ENCODE measurements at places on chromosomes 12 and 14.

DNA sequence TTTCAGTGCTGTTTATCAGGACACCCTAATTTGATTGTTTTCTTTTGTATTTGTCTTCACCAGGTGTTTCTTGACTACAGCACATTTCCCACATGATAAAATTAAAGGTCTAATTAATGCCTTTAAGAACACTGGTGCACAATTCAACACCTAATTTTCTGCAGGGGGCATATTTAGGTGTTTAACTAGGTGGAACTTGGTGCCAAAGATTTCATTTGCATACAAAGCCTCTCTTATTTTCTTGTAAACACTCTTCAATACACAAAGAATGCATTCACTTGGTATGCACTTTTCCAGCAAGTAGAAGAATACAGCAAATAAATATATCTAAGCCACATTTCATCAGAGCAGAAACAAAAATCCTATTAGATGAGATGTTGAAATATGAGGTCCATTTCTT is 646.2 kb upstream of the FOXG1 start:
- H3K27me3 ChIP-seq: no peaks in the 10 kb centered on the region
- H3K36me3 ChIP-seq: no peaks in the 10 kb centered on the region
- no peak overlapping the region for H3K4me3 ChIP-seq
- H3K4me1 ChIP-seq: no peaks in the 10 kb centered on the region
- DNase-seq: no peak

- no peak for DNase-seq
- H3K4me3 ChIP-seq: no peak overlapping the region
- no peaks in the 10 kb centered on the region for H3K36me3 ChIP-seq
- no peaks in the 10 kb centered on the region for H3K27me3 ChIP-seq
Measured at GRCh38 chr12:66497008-66497897, 181.6 kb downstream of the GRIP1 start.

GRCh38 chr12:130703733-130704375 is 12.2 kb downstream of the RIMBP2 start:
- no peak for DNase-seq
- H3K36me3 ChIP-seq: no peaks in the 10 kb centered on the region
- no peaks in the 10 kb centered on the region for H3K27me3 ChIP-seq

GRCh38 chr12:51183816-51184215 is 10.9 kb upstream of the TFCP2 start:
- no peak overlapping the region for H3K4me3 ChIP-seq
- H3K36me3 ChIP-seq: no peaks in the 10 kb centered on the region
- no peaks in the 10 kb centered on the region for H3K27me3 ChIP-seq
- DNase-seq: no peak
- H3K27ac ChIP-seq: no peak overlapping the region
- H3K4me1 ChIP-seq: no peaks in the 10 kb centered on the region

- peaks cover 1% of the 10 kb centered on the region for H3K4me1 ChIP-seq
- no peak for DNase-seq
- H3K27ac ChIP-seq: no peak overlapping the region
- H3K27me3 ChIP-seq: no peaks in the 10 kb centered on the region
- H3K36me3 ChIP-seq: no peaks in the 10 kb centered on the region
Measured at GRCh38 chr14:104378698-104379113, 200.9 kb upstream of the C14orf180 start.

GRCh38 chr12:119964929-119965328 is 24.1 kb upstream of the BICDL1 start:
- no peak overlapping the region for H3K4me3 ChIP-seq
- H3K4me1 ChIP-seq: no peaks in the 10 kb centered on the region
- no peak overlapping the region for H3K27ac ChIP-seq
- H3K27me3 ChIP-seq: no peaks in the 10 kb centered on the region
- no peak for DNase-seq
- no peaks in the 10 kb centered on the region for H3K36me3 ChIP-seq

DNA sequence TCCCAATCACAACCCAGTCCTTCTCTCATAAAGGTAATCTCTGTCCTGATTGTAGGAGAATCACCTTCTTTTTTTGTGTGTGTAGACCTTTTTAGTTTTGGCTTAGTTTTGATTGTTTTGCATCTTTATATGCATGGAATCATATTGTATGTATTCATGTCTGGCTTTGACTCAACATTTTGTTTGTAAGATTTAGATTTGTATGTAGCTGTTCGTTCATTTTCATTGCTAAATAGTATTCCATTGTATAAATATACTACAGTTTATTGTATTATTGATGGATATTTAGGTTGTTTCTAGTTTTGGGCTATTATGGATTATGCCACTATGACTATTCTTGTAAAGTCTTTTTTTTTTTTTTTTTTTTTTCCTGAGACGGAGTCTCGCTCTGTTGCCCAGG is 10.5 kb downstream of the ERC1 start:
- no peak overlapping the region for H3K4me3 ChIP-seq
- H3K27ac ChIP-seq: no peak overlapping the region
- no peak for DNase-seq
- H3K36me3 ChIP-seq: no peaks in the 10 kb centered on the region
- H3K4me1 ChIP-seq: peaks cover 11% of the 10 kb centered on the region
- no peaks in the 10 kb centered on the region for H3K27me3 ChIP-seq

DNA sequence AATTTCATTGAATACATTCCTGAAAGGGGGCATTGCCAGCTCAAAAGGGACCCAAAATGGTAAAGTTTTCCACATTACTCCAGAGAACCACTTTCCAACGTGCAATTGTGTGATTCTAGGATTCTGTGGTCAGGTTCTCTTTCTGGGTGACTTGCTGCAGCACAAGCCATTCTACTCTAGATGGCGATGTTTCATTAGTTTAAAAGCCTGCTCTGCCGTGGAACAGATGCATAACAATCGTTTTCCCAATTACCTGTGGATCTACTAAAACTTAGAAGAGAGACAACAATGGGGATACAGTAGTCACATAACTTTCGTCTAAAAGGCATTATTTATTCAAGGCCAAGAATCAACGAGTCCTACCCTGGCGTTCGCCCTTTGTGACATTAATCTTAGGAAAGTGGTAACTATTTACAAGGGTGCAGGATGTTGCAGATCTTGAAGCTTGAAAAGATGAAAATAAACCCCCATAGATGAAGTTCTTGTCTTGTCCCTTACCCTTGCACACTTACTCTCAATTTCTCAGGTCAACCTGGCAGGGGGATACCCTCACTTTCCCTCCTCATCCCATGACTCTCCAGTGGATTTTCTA is 400.9 kb downstream of the SNAPC1 start:
- H3K27ac ChIP-seq: no peak overlapping the region
- no peaks in the 10 kb centered on the region for H3K4me1 ChIP-seq
- DNase-seq: no peak
- no peaks in the 10 kb centered on the region for H3K27me3 ChIP-seq
- no peak overlapping the region for H3K4me3 ChIP-seq

DNA sequence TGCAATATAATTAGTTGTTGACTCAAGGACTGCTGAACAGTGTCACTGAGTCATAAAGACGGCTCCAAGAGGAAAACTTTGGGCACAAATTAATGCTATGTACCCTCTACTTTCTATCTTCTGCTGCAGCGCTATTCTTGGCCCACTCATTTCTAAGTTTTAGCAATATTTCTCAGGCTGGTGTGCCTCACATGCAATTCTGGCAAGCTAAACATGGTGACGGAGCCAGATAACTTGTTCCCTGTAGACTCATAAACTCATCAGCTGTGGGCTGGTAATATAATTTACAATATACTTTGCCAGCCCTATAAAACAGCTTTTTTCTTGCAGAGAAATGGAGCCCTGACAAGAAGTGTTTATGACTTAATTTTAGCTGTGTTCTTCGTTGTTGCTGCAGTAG is 615.1 kb downstream of the NRXN3 start:
- H3K36me3 ChIP-seq: no peaks in the 10 kb centered on the region
- H3K27ac ChIP-seq: no peak overlapping the region
- DNase-seq: no peak

DNA sequence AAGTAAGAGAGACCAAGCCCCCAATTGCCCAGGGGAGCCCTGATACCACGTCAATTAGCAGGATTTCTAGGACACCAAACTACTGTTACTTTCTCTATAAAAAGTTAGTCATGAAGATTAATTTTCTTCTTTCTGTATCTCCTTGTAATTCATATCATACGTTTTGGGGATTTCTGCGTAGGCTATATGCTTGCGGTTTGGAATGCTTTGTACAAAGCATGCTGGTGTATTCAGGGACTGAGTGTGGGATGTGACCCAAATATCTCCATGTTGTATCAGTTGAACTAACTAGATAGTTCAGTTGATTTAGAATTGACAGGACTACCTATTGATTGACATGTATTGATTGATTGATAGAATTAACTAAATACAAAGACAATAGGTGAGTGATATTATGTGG is 7.7 kb downstream of the GPR33 start:
- H3K27ac ChIP-seq: no peak overlapping the region
- H3K36me3 ChIP-seq: no peaks in the 10 kb centered on the region
- H3K4me1 ChIP-seq: no peaks in the 10 kb centered on the region
- no peaks in the 10 kb centered on the region for H3K27me3 ChIP-seq
- DNase-seq: no peak
- no peak overlapping the region for H3K4me3 ChIP-seq

DNA sequence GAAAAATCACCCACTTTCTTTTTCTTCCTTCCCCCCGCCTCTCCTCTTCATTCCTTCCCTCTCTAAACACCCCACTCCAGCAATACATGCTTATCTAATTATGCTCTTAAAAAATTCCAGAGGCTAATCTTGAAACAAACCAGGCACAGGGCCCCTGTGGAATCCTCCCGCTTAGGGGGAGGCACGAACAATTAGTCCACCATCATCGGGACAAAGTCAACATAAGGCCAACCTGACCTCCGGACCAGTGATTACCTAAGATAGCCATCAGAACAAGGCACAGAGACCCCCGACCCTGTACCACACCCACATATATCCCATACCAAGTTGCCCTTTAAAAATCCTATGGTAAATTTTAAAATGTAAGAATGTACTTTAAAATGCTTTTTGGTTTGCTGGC is 47.1 kb downstream of the KIF21A start:
- H3K4me3 ChIP-seq: no peak overlapping the region
- no peaks in the 10 kb centered on the region for H3K4me1 ChIP-seq
- H3K27ac ChIP-seq: no peak overlapping the region
- no peak for DNase-seq

DNA sequence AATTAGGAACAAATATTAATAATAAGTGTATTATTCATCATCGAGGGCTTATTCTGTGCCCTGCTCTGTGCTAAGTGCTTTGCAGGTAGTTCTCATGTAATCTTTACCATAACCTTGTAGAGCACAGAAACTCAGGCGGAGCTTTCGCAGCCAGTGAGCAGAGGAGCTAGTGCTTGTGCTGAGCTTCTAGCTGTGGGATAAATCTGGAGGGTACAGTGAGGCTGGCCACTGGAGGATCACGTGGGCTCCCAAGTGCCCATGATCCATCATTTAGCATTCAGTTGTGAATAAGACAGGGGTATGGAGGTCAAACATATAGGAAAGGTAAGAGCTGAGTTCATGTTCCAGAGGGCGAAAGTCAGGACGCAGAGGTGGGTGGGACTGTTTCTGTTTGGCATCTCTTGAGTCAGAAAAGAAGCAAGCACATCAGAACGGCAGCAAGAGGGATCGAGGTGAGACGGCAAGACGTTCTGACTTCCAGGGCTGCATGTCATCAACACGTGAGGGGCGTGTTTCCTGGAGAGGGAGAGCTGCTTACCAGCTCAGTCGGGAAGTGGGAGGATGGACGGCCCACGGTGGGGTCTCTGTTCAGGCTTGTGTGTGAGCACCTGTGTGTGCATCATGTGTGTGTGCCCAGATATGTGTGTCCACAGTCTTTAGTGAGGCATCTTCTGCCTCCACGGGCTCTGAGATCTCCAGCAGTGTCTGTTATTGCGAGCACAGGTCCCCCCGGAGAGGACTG is 16.8 kb upstream of the KRT80 start:
- no peaks in the 10 kb centered on the region for H3K27me3 ChIP-seq
- no peak overlapping the region for H3K27ac ChIP-seq
- H3K4me3 ChIP-seq: no peak overlapping the region
- peaks cover 5% of the 10 kb centered on the region for H3K4me1 ChIP-seq
- DNase-seq: no peak
- H3K36me3 ChIP-seq: no peaks in the 10 kb centered on the region

DNA sequence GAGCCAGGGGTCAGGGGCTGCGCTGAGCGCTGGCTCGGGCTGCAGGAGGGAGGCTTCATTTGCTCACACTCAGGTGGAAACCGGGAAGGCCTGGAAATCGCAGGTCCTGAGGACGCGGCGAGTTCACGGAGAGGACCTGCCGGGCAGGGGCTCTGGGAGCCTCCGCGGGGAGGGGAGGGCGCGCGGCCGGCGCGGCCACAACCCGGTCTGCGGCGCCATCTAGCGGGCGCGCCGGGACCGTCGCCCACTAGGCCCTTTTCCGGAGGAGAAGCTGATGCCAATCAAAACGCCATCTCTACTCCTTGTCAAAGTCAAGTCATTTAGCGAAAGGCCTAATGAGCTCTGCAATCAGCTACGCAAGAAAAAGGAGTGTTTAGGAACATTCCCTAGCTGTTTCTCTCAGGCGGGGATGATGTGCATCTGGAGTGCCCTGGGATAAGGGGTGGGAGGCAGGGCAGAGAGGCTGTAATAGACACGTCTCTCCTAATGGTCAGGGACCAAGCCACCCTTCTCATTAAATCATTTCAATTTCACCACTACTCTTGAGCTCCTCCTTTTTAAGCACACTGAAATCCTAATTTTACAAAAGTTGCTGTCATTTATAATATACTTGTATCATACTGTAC is 885.8 kb upstream of the TMEM132C start:
- H3K27ac ChIP-seq: no peak overlapping the region
- H3K4me1 ChIP-seq: no peaks in the 10 kb centered on the region
- H3K36me3 ChIP-seq: no peaks in the 10 kb centered on the region

GRCh38 chr12:67091204-67091603 is 178.0 kb upstream of the CAND1 start:
- no peak overlapping the region for H3K27ac ChIP-seq
- H3K27me3 ChIP-seq: no peaks in the 10 kb centered on the region
- DNase-seq: no peak
- no peak overlapping the region for H3K4me3 ChIP-seq
- H3K36me3 ChIP-seq: no peaks in the 10 kb centered on the region

GRCh38 chr14:68977180-68977717 is 1.9 kb downstream of the ACTN1 start:
- no peaks in the 10 kb centered on the region for H3K27me3 ChIP-seq
- DNase-seq: no peak
- H3K4me3 ChIP-seq: peak overlapping the region; percentile 75
- no peaks in the 10 kb centered on the region for H3K36me3 ChIP-seq
- peaks cover 53% of the 10 kb centered on the region for H3K4me1 ChIP-seq
- peak overlapping the region; percentile 96 for H3K27ac ChIP-seq

GRCh38 chr14:91270619-91271018 is 26.1 kb upstream of the GPR68 start:
- no peaks in the 10 kb centered on the region for H3K36me3 ChIP-seq
- no peak for DNase-seq
- no peaks in the 10 kb centered on the region for H3K27me3 ChIP-seq

- H3K4me1 ChIP-seq: peaks cover 3% of the 10 kb centered on the region
- H3K27me3 ChIP-seq: no peaks in the 10 kb centered on the region
- no peak overlapping the region for H3K27ac ChIP-seq
- H3K4me3 ChIP-seq: no peak overlapping the region
- no peak for DNase-seq
- no peaks in the 10 kb centered on the region for H3K36me3 ChIP-seq
Measured at GRCh38 chr12:31006416-31007152, 67.1 kb upstream of the DDX11 start.

Data from vagina (tissue), 2 donors.